Left ventricle myocardium superior (tissue), 1 donor: ENCODE measurements at places on chromosomes 13 and 19. TPM values are rescaled to one million over a fixed set of nuclear protein-coding genes. Genes with fewer than 3 reads are reported as not detected.

ZIM2 gene
- not detected for total RNA-seq

- no peak for DNase-seq
Measured at GRCh38 chr13:38348861-38349389, 726 bp upstream of the UFM1 start.

KIRREL2 gene
- 0.12 TPM for total RNA-seq

DNA sequence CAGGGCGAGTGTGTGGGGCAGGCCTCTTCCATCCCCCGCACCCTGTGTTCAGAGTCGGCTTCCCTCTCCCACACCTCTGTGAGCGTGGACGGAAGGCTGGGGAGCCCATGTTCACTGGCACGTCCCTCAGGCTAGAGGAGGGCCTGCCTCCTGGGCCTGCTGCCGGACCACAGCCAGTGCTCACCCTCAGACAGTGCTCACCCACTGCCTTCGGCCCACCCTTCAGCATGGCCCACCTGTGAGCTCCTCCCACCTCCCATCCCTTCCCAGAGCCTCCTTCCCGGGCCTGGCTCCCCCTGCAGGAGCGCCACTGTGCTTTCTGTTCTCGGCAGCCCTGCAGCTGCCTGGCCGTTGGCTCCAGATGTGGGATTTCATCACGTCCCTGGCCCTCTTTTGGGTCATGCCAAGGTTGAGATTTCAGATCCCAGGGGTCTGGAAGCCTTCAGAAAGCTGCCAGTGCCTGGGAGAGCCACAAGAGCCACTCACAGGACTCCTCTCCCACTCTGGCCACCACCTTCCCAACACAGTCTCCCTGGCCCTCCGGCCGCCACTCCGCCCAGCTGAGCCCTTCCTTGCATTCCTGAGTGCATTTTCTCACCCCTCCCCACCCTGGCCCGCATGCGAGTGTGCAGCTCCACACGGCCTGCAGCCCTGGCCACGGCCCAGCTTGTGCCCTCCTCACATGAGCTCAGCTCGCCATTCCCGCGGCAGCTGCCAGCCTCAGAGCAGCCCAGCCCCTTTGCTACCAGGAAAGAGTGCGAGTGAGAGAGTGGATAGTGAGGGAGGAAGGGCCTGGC lies 25.3 kb downstream of the CAPN12 start:
- DNase-seq, result peak; percentile 88

- DNase-seq, result peak; percentile 39
Measured at GRCh38 chr19:33064458-33064791, 263 bp downstream of the RHPN2 start.
